GM12891 (cell line): ENCODE measurements at places on chromosomes 6 and 20.
A peak's percentile ranks its signal among the peaks of the same experiment; 100 is the strongest.

- DNase-seq, result no peak
These were observed 110.4 kb upstream of the IYD start for GRCh38 chr6:150258381-150258780.

- DNase-seq, result no peak
These were observed 252.7 kb downstream of the DHX35 start for GRCh38 chr20:39214828-39215227.

DNA sequence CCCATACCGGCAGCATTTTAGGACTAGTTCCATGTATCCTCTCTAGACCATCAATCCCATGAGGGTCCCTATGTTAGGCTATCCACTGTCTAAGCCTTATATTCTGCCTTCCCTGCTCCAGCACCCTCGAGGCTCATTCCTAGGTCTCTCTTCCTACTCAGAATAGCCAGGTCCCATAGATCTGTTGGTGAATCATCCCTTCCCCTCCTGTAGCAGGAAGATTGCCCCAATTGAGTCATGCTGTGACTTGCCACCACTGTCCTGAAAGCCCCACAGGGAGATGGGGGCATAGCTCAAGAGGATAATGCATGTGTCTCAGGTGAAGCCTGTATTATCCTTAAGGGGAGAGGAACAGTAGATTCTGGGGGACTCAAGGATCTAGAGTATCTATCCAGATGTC lies 143.1 kb upstream of the MOCS1 start:
- DNase-seq, result no peak

DNA sequence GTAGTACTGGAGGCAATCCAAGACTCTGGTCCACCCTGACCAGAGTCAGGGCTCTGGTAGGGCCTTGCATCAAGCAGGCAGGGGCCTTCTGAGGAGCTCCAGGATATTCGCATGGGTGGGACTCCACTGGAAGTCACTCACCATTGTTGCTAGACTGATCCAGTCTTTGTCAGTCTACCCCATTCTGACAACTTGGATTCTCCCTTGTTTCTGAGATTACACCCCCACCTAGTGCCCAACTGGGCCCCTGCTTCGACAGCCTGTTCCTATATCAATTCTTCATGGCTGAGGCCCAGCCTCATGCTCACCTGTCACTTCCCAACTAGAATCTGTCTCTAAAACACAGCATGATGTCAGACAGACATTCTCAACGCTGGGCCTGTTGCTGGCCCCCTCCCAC lies 5.2 kb downstream of the SLC35D3 start:
- peak; percentile 14 for DNase-seq

DNA sequence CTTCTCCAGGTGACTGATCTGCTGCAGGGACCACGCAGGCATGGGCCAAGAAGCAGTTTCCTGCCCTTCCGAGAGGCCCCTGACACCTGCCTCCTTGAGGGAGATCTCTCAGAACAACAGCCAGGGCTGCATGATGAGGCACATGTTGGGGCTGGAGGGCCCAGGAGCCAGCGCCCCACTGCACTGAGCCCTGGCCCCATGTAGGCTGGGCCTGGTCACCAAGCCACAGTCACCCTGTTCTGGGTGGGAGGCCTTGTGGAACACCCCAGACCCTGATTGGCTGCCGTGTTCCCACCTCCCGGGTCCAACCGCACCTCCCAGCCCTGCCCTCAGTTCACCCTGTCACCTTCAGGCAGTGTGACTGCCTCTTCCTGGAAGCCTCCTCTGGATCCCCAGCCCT lies 174.2 kb downstream of the TAF4 start:
- no peak for DNase-seq

DNA sequence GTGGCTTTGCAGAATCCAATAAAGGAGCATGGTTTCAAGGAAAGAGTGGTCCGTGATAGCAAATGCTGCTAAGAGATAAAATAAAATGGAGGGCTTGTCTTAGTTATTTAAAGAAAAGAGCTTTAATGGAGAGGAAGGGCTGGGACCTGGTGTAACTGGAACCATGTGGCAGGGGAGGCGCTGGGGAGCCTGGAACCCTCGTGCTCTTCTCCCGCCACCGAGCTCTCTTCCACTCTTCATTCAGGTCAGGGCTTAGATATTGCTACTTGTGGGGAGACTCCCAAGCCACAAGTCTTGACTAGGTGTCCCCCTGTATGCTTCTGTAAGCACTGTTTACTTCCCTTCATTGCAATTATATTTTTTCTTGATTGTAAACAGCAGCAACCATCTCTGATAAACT lies 15.2 kb upstream of the ARFGEF3 start:
- DNase-seq, result no peak

GRCh38 chr6:51531623-51532022 lies 555.8 kb downstream of the PKHD1 start:
- DNase-seq, result no peak

DNA sequence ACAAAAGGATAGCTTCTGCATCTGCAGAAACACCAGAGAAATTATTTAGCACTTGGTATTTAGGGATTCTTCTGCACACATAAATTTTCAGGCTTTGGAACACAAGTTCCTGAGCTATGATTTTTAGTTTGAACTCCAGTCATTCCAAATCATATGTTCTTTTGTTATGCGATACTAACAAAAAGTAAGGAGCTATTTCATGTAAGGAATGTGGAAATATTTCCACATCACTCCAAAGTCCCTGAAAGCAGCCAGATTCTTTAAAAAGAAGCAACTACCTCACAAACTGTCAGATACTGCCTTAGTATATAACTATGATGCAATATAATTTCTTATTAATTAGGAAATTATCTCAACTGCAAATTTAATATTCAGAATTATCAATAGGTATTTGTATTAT lies 106.9 kb downstream of the RNGTT start:
- no peak for DNase-seq

DNA sequence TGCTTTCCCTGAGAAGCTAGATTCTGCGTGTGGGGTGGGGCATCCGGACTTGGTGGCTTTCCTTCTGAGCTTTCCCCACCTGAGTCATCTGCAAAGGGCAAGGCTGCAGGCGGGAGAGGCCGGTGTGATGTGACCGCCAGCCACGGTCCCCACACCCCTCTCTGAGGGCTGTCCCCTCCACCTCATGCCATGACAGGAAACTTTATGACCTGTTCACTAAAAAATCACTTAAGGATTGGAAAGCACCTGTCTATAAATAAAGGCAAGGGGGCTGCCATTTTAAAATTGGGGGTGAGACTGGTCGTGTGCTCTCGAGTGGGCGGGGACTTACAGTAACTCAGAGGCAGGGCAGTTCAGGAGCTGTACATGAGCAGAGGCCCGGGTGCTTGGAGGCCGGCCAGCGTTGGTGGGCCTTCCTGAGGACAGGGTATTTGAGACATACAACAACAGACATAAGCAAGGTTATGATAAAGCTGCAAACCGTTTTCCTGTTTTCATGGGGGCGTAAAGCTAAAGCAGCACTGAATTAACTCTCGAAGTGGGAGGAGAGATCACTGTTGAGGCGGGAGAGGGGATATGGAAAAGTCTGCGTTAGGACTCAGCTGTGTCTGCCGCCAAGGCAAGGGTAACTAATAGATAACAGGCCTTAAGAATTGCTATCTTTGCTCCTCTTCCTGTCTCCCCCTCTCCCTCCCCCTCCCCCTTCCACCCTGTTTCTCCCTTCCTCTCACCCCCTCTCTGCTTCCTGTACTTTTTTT lies 16.1 kb upstream of the SERPINB1 start:
- no peak for DNase-seq

GRCh38 chr20:58070664-58071196 lies 157.7 kb downstream of the ANKRD60 start:
- DNase-seq, result no peak

GRCh38 chr20:43057317-43057716 lies 132.4 kb downstream of the PTPRT start:
- no peak for DNase-seq

DNA sequence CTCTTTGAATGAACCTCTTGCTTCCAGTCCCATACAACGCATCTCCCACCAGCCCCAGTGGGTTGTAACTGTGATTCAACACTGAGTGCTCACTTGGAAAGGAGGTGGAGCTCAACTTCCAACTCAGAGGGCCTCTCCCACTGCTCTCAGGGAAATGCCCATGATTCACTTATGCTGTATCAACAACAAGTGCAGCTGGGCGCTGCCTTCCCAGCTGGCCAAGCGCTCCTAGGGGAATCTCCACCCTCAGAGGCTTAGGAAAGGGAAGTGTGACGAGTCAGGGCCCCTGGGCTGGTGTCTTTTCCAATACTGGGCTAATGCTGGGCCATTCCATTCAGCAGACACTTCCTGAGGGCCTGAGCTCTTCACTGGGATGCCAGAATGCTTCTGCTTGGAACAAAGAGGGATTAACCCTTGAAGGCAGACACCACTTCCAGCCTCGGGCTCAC lies 8.1 kb upstream of the OCSTAMP start:
- no peak for DNase-seq

DNA sequence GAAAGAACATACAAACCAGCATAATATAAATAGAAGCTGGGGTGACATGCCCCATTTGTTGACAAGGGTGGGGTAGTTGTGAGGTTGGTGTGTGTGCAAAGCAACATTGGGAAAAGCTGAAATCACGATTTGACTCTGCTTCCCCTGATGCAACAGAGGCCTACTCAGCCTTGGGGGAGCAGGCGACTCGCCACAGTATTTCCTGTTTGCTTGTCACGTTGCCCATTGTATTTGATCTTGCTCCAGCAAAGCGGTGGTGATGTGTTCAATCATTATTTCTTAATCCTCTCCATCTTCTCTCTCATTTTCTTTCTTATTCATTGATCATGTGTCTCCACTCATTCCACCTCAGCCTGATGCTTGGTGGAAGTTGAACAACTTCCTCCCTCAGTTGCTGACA lies 165.8 kb upstream of the CITED2 start:
- no peak for DNase-seq

- DNase-seq, result no peak
These were observed 838.2 kb downstream of the MAFB start for GRCh38 chr20:39850821-39851330.

- no peak for DNase-seq
These were observed 82.0 kb upstream of the B3GAT2 start for GRCh38 chr6:71038711-71039344.

DNA sequence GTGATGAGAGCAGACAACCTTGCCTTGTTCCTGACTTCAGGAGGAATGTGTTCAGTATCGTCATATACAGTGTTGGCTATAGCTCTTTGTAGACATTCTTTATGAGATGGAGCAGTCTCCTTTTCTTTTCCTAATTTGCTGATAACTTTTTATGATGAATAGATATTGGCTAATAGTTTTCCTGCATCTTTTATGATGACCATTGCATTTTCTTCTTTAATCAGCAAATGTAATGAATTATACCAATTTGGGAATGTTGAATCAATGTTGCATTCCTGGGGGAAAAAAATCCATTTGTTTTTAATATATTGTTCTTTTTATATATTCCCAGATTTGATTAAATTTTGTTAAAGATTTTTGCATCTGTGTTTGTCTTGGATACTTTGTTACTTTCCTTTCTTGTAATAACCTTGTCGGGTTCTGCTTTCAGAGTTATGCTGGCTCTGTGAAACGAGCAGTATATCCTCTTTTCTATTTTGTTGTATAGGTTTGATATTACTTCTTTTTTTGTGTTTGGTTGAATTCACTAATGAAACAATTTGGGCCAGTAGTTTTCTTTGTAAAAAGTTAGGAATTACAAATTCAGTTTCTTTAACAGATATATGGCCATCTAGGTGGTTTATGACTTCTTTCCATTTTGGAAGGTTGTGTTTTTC lies 23.9 kb downstream of the KDM1B start:
- DNase-seq, result no peak

GRCh38 chr6:84801250-84801649 lies 36.9 kb upstream of the TBX18 start:
- no peak for DNase-seq

DNA sequence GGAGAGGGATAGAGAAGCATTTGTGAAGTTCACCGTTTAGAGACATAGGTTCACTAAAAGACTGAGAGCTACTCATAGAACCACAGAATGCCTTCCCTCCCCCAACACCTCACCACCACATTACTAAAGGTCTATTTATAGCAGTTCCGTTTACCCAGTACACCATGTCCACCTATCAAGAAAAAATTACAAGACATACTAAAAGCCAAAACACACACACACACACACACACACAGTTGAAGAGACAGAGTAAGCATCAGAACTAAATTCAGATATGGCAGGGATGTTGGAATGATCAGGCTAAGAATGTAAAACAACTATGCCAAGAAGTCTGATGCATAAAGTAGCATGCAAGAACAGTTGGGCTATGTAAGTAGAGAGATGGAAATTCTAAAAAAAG lies 52.3 kb downstream of the SLC22A3 start:
- DNase-seq, result no peak

DNA sequence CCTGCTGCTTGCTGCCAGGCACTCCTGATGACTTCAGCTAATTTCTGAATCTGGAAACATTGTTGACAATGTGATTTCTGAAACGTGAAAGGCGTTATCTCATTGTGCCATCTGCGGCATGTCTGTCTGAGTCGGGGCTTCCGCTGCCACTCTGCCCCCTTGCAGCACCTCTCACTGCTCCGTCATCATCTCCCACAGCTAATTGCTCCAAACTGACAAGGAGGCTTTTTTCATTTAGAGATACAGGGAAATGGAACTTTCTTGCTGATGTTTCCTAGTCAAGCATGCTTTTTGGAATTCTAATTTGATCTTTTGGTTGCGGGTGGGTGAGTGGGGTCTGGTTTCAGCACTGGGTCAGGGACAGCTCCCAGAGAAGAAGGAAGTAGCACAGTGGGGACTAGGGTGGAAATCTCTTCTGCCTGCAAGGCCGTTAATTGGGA lies 233.5 kb downstream of the DHX35 start:
- DNase-seq, result no peak

DNA sequence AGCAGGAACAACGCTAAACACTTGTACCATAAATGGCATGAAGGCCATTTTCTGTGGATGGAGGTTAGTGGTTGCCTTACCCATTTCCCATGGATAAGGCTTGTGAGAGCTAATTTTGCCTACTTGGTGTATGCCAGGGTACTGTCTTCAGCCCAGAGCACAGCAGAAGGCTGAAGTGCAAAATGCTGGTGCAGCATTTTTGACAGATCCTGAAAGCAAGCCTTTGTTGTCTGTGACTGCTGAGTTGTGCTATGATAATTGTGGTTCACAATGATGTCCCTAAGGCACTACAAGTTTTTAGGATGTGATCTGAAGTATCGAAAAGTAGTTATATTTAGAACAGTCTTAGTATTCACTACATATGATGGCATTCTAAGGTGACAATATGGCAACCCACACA lies 14.7 kb upstream of the HMGN3 start:
- DNase-seq, result no peak

- no peak for DNase-seq
These were observed 1.9 kb upstream of the ELOVL4 start for GRCh38 chr6:79949233-79949632.

DNA sequence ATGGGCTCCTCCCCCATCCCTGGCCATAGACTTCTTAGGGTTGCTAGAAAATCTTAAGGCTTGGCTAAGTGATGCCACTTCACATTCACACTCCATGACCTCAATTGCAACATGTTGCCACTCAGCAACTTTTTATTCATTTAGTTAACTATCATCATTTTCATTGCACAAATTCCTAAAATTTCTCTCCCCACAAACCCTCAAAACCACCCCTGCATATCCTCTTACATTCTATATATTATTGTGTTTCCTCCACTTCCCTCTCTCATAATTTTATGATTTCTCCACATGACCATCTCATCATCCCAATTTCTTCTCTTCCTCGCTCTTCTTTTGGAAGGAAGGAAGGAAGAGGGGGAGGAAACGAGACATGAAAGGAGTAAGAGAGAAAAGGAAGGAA lies 436.0 kb downstream of the HACE1 start:
- DNase-seq, result no peak

- DNase-seq, result no peak
These were observed 90.9 kb downstream of the SCAF8 start for GRCh38 chr6:154824076-154824475.
